ENCODE measurements at places on chromosomes 11 and 22.

DNA sequence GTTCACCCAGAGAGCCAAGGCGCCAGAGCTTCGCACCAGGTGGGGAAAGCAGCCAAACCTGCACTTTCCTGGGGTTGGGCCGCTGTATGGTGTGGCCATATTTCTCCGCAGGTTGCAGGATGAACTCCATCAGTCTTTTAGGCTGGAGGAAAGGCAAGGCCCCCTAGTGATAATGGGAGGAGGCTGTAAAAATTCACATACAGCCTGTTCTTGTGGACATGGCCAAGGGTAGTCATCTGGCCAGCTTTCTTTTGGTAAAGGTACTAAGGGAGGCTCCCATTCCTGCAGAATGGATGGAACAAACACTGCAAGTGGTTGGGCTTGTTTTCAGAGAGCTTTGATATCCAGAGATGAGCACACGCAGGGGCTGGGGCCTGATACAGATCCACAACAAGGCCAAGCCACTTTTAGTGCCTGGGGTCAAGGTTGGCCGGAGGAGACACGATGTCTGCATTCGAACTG lies 29.6 kb downstream of the C22orf31 start:
- no peak for DNase-seq

DNA sequence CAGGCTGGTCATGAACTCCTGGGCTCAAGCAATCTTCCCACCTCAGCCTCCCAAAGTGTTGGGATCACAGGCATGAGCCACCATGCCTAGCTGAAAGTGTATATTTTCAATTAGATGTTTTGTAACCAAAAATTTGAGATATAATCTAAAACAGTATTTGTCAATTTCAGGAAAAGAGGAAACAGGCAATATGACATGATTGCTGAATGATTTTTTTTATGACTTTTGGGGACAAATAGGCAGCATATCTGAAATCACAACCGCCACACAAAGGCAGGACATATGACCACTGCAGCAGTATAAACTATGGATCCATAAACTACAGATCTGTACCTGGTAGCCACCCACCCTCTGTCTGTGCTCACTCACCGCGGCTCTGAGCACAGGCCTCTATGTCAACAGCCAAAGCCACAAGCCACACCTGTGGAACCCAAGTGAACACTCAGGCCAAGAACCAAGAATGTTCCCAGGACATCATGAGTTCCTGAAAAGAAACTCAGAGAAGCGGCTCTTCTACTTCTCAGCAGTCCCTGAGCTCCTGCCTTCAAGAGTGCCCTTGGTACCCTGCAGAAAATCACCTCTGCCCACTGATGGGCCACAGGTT lies 22.5 kb downstream of the PISD start:
- DNase-seq: peak; percentile 7

GRCh38 chr22:45023431-45023830 lies 13.6 kb upstream of the PHF21B start:
- DNase-seq: no peak

- DNase-seq: no peak
Observed at GRCh38 chr22:48795664-48796063, 1032.0 kb downstream of the BRD1 start.

DNA sequence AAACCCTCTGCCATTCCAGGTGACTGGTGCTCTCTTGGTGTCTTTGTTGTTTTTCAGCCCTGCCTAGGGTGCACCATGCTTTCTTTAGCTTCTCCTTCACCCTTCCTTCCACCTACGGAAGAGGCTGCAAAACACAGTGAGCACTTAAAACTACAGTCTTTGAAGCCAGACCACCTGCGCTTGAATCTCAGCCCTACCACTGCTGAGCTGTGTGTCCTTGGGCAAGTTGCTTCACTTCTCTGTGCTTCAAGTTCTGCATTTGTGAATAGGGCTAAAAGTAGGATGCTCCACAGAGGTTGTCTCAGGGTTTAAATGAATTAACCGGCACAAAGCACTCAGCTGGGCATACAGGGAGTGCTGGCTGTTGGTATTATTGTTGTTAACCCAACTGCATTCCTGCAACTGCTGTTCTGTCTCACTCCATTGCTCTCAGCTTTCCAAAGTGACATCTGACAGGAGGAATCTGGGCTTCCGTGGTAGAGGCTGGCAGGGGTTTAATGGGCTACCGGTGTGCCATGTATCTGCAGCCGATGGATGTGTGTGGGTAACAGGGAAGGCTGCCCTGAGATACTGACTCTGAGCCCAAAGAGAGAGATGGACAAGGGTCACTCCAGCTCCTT lies 139.3 kb downstream of the FBXO7 start:
- no peak for DNase-seq

GRCh38 chr11:94144216-94144615 lies 15.6 kb downstream of the PANX1 start:
- DNase-seq: no peak

GRCh38 chr22:33242078-33242477 lies 183.9 kb upstream of the SYN3 start:
- DNase-seq: no peak

GRCh38 chr22:39917776-39918495 lies 17.1 kb downstream of the GRAP2 start:
- no peak for DNase-seq

DNA sequence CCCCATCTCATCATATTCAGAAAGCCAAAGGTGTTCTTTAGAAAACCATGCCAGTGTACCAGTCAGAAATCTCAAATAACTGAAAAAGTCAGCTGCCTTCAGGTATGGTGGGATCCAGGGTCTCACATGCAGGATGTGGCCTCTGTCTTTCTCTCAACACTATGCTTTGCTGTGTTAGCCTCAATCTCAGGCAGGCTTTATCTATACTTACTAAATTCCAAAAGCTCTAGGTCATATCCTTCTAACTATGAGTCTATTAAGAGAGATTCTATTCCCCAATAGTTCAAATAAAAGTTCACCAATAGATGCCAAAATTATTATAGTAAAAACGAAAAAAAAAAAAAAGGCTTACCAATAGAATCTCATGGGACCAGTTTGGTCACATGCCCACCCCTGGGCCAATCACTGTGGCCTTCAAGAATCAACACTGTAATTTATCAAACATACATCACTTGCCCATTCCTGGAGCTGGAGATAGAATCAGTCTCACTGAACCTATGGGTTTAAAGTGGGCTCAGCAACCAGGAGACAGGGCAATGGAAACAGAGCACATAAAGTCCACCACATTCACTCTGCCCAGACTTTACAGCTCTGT lies 38.0 kb upstream of the APLNR start:
- no peak for DNase-seq

DNA sequence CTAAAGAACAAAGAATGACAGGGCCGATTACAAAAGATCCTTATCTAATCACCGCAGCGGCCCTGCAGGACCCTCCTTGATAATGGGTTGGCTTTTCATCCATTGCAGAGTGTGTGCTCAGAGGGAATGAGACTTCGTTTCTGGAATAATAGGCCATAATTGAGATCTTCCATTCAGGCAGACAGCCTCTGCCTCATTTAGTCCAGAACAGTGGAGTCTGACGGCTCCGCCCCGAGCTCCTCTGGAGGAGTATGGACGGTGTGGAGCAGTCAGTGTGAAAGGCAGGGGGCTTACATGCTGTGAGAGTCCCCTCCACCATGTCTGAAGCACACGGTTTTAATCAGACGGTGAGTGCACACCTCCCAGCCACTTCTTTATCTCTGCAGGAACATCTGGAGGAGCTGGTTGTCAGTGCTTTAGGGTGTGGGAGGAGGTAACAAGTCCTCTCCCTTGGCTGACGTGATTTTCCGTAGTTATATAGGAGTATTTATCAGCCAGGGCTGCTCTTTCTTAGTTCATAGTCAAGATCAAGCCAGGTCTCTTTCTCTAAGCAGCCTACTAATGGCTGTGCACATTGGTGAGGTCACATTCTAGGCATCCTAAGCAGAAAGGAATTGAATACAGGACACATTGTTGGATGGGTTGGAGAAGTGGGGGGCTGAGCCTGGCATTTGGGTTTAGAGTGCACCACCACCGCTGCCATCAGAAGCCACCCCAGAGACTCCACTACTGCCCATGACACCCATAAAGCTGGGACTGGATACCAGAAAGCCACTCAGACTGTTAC lies 1477.9 kb downstream of the TBC1D22A start:
- no peak for DNase-seq

GRCh38 chr11:6771926-6772893 lies at the start of gene OR2AG2:
Gene OR2AG2, minus strand, starts transcription at chr11:6771976. Its CDS starts 3,019 bp downstream, at chr11:6768957.
- peak; percentile 78 for DNase-seq

GRCh38 chr11:109584001-109584972 lies 162.3 kb downstream of the C11orf87 start:
- no peak for DNase-seq

DNA sequence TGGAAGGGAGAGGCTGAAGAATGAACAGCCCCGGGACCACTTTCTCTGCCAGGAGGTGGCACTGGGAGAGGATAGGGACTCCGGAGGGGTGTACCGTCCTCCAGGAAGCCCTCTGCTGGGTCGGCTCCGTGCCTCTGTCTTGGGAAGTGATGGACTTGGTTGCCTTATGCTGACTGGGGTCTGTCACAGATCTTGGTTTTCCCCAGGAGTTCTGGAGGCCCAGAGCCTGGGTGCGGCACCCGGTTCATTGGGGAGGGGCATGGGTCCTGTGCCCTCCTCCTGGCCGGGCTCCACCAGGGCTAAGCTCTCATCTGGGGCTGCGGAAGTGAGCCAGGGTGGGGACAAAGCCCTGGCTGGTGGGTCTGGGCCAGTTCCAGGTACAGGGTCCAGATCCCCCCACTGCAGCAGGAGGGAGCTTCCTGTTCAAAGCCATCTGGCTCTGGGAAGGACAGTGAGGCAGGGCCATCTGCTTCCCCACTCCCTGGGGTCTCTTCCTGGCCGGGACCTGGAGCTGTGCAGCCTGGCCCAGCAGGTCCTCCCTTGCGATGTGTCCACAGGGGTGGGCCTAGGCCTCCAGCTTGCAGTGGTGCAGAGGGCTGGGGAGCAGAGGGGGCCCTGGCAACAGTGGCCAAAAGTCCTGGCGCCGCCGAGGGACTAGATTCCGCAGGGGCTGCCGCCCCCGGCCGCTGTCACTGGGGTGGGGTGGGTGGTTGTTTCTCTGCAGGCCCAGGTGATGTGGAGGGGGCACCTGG lies 1.1 kb upstream of the AP2A2 start:
- no peak for DNase-seq

GRCh38 chr22:44085743-44086270 lies 61.7 kb downstream of the PARVB start:
- DNase-seq: peak; percentile 32

DNA sequence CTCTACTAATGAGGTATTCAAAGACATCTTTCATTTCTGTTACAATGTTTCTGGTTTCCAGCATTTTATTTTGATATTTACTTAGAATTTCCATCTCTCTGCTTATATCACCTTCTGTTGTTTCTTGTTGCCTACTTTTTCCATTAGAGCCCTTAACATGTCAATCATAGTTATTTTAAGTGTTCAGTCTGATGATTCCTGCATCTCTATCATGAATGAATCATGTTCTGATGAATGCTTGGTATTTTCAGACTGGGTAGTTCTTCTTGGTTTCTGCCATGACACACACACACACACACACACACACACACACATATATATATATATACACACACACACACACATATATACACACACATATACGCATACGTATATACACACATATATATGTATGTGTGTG lies 486.4 kb upstream of the ISX start:
- DNase-seq: no peak

DNA sequence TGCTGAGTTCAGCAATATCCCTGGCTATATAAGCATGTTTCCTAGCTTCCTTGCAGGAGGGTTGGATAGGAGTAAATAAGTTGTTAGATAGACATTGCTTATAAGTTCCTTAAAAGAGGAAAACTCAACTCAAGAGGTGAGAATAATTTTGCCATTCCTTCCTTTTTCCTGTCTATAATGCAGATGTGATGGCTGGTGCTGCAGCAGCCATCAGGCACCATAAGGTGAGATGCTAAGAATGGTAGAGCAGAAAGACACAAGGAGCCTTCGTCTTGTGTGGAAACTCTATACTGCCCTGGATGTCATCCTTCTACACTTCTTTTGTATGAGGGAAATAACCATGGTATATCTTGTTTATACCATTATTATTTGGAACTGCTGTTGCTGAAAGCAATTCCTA lies 74.5 kb upstream of the GRK3 start:
- no peak for DNase-seq

GRCh38 chr11:102727890-102728289 lies 3.1 kb upstream of the MMP8 start:
- peak; percentile 73 for DNase-seq

DNA sequence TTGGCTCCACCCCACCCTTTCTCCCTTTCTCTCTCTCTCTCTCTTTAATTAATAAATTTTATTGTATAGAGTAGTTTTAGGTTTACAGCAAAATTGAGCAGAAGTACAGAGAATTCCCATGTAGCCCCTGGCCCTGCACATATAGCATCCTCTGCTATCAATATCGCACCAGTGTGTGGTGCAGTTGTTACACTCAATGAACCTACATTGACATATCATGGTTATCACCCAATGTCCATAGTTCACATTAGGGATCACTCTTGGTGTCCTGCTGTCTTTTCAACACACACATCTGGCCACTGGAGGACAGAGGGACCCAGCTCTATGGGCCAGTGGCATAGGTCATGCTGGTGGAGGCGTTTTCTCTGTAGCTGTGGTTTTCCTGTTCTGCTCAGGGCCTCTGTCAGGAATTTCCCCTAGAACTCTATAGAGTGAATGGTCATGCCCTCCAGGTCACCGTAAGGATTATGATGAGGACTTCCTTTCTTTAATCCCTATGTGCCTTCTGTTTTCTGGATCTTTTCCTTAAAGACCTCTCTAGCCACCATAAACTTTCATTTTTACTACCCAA lies 98.2 kb upstream of the NAV2 start:
- peak; percentile 26 for DNase-seq

- DNase-seq: peak; percentile 69
Observed at GRCh38 chr11:36292311-36292722, 3.1 kb upstream of the COMMD9 start.

GRCh38 chr11:5639953-5640352 lies 15.2 kb downstream of the TRIM34 start:
- no peak for DNase-seq

GRCh38 chr11:86678296-86678695 lies 5.9 kb upstream of the ME3 start:
- no peak for DNase-seq

GRCh38 chr11:47887910-47888569 lies 39.9 kb upstream of the NUP160 start:
- DNase-seq: no peak

DNA sequence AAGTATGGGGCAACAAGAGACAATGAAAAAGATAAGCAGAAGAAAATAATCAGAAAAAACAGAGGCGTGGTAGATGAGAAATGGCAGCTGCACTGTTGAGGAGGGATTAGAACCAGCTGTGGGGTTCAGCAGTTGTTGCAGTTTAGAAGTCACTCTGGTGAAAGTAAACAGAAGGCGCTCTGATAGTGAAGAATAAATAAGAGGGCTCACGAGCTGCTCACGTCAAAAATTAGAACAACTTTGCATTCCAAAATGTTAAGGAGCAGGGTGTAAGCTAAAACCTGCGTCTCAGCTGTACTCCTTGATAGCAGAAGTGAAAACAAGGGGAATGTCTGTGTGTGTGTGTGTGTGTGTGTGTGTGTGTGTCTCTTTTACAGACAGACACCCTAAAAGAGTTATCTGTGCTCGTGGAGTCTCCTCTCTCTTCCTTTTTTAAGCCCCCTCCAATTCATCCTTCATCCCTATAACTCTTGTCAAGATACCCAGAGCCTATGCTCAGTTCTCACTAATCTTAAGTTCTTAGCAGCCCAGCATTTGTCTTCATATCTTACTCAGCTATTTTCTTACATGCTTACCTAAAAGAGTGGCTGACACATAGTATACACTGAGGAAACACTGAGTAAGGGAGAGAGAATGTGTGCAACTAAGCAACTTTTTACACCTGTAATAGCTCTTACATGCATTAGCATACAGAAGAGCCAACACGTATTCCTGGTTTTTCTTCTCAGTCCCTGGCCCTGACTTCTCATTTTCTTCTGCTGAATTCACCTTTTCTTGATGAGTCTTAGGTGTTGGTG lies 8.9 kb downstream of the TTC17 start:
- DNase-seq: peak; percentile 70

- peak; percentile 18 for DNase-seq
Observed at GRCh38 chr22:36562261-36562835, 33.4 kb upstream of the EIF3D start.
